Activated CD4-positive, alpha-beta T cell treated with anti-CD3 and anti-CD28 coated beads for 24 hours (primary cell): ENCODE measurements at places on chromosomes 2 and 18.

DNA sequence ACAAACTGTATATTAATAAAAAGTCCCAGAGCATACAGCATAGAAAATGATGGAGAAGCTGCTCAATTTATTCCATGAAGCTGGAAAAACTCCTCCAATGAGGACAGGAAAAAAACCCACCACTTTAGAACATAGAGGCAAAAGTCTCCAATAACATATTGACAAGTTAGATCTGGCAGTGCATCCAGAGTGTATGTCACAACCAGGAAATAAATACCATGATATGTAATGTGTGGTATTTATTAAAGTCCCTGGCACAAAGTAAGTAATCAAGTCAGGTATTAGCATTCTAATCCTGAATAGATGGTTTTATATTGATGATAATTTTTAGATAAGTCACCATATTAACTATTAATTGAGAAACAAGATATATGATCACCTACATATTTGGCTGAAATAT, 427.3 kb upstream of the HS6ST1 start:
- no peak for DNase-seq

- DNase-seq = no peak
These were observed 2.4 kb downstream of the RTKN start for GRCh38 chr2:74439373-74439772.

DNA sequence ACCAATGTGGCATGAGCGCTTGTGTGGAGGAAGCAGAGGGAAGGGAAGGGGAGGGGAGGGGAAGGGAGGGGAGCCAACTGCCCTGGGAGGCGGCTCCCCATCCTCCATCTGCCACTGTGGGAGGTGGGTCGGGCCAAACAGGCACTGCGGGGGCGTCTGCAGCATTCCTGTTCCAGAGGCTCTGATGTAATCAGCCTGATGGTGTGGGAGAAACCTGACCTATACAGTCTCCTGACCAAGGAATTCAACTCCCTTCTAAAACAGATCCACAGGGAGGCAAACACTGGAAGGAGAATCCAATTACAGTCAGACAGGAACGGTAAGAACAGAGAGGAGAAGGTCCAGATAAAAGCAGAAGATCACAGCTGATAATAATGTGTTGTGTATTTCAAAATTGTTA, 88.8 kb downstream of the CD8B2 start:
- DNase-seq = no peak

DNA sequence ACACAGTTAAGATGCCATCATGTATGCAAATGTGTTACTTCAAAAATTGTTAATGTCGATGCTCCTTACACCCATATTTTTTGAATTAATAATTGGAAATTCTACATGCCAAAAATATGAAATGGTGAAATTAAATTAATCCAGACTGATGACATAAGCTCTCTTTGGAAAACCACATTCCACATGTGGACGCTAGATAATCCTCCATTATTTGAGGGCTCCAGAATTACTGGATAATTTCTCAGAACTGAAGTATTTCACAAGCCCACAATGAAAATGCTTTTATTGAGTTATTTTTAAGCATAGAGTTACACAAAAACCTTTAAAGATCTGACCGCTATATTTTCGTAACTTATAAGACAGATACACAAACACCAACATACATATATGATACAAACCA, 47.8 kb downstream of the FARSB start:
- no peak for DNase-seq

DNA sequence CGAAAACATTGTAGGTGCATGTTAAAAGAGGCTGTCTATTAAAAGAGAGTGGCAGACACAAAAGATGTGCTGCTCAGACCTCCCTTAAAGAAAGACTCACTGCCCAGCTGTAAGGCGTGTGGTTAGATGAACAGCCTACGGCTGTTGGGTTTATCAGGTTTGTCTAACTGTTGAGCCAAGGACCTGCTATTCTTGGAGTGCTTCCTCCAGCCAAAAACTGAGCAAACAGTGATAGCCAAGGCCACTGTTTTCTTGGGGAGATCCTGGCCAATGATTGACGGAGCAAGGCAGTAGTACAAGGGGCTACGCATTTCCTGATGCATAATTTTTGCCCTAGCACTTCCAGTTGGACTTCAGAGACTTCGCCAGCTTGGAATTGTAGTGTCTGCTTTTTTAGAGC, 1.4 kb upstream of the RAB3GAP1 start:
- no peak for DNase-seq

DNA sequence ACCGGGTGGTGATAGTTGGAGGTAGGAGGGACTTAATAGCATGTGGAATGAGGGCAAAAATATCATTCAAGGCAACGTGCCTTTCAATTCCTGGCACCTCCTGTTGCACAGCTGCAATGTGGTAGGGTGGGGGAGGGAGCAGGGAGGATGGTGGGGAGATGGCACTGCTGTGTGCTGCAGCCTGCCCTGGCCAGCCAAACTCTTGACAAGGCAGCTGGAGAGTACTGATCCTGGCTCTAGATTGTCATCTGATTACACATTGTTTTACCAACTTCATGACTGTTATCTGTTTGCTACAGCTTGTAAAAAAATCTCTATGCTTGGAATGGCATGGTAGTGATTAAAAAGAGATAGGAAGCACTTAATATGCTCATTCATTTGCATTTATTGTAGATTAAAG, 47.7 kb downstream of the PLCL1 start:
- no peak for DNase-seq

DNA sequence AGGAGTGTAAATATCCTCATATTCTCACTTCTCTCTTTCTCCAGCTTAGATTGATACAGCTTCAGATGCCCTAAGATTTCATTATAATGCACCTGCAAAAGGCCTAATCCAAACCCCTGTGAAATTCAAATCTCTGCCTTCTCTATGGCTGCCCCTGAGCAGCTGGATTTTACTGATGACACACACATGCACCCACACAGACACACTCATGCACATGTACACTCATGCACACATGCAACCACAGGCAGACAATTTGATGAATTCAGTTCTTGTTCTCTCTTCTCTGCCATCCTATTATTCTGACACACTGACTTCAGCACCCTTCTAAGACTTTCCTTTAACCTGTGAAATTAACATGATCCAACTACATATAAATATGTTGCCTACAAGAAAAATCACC, 563.2 kb downstream of the RNF144A start:
- no peak for DNase-seq

DNA sequence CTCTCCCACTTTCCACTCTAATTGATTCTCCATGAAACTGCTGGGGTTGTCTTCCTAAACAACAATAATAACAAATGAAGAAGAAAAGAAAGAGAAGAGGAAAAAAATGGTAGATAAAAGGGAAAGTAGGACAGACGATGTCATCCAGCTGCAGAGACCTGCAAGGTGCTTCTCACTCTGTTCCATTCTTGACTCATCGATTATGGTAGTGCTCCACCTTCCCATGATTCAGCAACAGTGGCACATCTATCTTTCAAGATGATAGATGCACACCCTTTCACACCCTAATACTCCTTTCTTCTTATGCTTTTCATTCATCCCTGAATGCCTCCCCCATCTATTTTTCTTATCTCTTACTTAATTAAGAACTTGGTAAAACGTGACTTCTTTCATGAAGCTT, 610.2 kb downstream of the NR4A2 start:
- DNase-seq = no peak

DNA sequence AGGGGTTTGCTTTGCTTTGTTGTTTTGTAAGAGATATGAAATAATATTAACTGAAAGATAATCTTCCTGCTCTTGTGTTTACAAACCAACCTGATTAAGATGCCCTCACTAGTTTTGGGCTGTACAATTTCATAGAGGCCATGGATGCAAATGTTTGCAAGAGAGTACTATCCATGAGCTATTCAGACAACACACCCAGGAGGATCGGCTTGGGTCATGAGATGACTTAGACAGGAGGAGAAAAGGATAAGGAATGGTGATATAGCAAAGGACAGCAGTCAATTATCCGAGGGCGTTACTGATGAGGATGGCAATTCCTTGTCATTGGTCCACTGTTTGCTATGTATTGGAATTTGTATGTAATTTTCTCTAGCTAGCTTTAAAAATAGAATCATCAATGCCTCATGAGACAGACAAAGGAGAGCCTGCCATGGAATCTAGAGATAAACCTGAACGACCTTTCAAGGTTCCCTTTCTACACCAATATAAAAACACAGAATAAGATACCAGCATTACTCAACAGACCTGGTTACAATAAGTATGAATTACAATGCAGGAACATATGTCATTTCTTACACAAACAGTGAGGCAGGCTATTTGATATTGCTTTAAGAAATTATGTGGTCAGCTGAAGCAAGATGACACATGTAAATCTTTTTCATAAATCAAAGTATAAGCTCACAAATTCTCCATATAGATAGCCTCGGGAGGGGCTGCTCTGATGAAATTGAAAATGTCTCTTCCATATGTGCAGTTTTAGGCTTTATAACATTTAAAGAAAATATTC, 54.4 kb upstream of the SOS1 start:
- DNase-seq = no peak
